ENCODE measurements at places on chromosomes 1 and 21.

DNA sequence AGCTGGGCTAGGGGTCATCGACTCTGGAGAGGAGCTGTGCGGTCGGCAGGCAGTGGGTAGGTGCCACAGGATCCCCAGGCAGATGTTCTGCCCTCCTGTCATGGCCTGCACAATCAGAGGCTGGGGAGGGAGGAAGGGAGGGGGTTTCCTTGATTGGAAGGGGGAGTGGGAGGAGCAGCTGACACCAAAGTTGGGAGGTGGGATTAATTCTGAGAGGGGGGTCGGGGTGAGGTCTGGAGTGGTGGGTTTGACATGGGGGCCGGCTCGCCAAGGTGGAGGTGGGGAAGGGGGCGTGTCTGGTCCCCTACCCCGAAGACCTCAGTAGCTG, 651 bp upstream of the HPCA start:
- no peak for DNase-seq

GRCh38 chr1:111598544-111598943, 21.0 kb upstream of the RAP1A start:
- peak; percentile 73 for DNase-seq

DNA sequence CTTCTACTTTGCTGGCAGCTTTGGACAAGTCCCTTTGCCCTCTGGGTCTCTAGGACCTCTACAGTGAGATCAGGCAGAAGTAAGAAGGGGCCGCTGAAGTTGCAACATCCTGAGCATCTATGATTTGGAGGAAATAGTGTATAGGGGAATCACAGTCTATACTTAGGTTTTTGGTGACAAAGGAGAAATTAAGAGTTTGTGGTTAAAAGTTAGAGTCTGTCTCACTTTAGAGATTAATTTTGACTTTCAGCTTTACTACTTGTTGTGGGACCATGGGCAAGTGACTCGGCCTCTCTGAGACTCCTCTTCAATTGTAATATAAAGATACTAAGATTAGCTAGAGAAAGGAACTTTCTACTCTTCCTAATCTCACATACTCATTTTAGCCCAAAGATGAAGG, 33.1 kb upstream of the LMX1A start:
- DNase-seq, result no peak

- DNase-seq, result no peak
Observed at GRCh38 chr1:234675006-234675405, 65.0 kb upstream of the IRF2BP2 start.

DNA sequence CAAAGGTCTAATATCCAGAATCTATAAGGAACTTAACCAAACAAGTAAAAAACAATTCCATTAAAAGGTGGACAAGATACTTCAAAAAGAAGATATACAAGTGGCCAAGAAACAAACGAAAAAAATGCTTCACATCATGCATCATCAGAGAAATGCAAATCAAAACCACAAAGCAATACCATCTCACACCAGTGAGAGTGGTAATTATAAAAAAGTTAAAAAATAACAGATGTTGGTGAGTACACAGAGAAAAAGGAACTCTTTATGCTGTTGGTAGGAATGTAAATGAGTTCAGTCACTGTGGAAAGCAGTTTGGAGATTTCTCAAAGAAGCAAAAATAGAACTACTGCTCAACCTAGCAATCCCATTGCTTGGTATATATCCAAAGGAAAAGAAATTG, 218.6 kb downstream of the SLC44A5 start:
- DNase-seq, result no peak

Data from activated CD8-positive, alpha-beta memory T cell treated with anti-CD3 and anti-CD28 coated beads, Interleukin-2, amount 10 ng/mL, durations not matched to agents 7 days and 5 days (primary cell).